ENCODE measurements at places on chromosomes 1 and 21. TPM values are rescaled to one million over a fixed set of nuclear protein-coding genes. Genes with fewer than 3 reads are reported as not detected.

DNA sequence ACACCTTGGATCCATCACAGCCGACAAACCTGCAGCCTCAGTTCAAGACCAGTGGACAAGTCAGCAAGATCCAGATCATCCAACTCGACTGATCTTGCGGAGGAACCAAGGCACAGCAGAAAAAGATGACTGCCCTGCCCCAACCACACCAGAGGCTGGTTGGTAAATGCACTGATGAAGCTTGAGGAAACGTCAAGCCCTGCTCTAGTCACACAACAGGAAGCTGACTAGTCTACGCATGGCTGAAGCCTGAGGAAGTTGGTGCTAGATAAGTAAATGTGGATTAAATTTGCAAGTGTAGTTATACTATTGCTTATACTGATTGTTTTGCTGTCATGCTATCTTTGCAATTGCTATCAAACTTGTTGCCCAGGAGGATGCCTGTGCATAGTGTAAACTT lies 89.0 kb downstream of the LIPI start:
- DNase-seq = no peak

DNA sequence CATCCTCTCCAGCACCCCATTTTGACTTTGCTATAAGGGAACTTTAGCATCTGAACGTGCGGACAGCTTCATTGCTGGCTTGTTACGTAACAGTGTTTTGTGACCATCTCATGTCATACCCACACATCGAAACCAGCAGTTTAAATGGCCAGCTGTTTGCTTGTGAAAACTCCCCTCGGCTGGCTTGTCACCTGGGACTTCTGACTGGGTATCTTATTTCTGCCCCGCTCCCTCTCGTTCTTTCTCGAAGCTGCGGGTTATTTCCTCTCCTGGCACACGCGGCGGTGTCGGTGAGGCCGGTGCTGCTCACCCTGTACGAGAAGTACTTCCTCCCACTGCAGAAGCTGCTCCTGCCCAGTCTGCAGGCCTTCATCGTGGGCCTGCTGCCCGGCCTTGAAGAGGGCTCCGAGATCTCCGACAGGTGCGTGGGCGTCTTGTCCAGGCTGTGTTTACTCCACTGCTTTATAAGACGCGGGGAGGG lies 43.5 kb downstream of the DOP1B start:
- DNase-seq = no peak

DNA sequence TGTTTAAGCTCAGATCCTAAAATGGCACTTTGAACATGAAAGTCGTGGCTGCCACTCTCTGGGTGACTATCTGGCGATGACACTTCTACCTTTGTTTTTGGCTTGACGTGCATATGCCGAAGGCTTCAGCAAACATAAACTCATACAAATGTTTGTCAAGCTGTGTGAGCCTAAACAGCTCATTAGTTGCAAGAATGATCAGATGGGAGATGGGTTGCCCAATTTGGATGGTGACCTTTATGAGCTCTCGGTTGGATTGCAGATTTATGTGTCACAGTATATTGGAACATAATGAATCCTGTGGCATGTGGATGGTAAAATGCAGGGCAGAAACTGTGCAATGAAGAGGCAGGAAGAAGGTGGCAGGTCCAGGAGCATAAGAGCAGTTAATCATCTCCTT lies 229.3 kb downstream of the DISC1 start:
- DNase-seq = no peak

DNA sequence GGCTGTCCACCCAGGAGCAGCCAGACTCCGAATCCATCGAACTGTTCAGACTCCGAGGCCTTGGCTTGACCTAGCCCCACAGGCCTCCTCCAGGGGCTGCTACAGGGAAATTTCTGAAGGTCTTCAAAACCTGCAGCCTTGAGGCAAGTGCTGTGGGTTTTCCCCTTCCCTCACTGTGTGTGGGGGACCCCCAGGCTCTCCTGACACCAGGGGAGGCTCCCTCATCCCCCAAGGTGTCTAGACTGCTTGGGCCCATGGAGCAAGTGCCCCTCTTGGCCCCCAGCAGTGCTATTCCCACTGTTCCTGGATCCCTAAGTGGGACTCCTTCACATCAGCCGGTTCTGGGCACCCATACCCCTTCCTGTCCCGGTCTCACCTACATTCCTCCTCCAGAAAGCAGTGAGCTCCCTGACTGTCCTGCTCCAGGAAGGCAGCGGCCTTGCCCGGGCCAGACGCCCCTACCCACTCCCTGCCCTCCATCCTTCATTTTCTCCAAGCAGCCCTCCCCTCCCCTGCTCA lies 814 bp downstream of the PAQR7 start:
- no peak for DNase-seq

LCE1F gene
- not detected for total RNA-seq

DNA sequence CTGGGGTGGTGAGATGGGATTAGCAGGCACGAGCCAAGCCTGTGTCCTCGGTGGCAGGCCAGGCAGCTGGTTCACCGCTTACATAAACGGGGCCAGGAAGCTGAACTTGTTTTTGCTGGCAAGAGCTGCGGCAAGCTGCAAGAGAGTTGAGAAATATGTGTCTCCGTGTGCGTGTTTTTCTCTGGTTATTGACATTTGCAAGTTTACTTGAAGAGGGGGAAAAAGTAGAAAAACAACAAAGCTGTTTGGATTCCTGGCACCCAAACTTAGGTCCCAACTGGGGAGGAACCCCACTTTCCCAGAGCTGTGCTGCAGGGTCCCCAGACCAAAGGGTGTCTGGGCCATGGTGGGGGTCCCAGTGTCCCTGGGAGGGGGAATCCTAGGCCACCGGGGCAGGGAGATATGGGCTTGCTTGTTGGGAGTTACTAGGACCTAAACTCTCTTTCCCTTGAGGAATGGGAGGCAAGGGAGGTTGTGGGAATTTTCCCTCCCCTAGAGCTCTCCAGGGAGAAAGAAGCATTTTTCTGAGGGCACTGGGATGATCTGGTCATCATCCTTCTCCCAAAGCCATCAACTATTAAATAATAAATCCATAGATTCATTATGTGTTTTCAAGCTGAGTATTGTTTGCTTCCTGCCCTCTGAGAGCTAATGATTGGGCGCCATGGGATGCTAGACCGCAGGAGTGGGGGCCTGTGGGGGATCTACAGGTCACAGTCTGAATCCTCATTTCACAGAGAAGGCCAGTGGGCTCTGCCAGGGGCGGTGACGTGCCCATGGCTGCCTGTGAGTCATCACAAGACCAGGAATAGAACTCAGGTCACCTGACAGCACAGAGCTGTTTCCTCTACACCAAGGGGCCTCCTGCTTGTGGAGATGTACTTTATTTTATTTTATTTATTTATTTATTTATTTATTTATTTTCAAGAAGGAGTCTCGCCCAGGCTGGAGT lies 14.8 kb downstream of the IL6R start:
- DNase-seq = peak; percentile 96

DNA sequence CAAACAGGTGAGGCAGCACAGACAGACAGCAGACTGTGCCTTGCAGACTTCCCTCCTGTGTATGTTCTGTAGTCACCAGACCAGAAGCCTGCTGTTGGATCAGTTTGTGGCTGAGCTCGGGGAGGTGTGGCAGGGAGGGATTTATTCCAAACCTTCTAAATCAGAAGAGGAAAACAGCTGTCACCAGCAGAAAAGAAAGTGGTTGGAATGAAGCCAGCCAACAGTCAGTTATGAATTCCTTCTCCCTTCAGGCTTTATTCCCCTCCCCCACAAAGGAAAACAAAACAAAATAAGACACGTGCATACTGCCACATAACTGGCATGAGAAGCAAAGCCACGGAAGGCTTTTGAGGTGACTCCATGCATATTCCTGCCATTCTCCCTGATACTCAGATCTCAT lies 19.0 kb upstream of the PIGV start:
- DNase-seq = no peak

LCE1D gene
- total RNA-seq = not detected

GRCh38 chr1:227959325-227959860 lies 11.7 kb upstream of the WNT9A start:
- no peak for DNase-seq

- DNase-seq = no peak
These were observed 255.0 kb downstream of the FAF1 start for GRCh38 chr1:50705041-50705440.

GABRD gene
- not detected for total RNA-seq

DNA sequence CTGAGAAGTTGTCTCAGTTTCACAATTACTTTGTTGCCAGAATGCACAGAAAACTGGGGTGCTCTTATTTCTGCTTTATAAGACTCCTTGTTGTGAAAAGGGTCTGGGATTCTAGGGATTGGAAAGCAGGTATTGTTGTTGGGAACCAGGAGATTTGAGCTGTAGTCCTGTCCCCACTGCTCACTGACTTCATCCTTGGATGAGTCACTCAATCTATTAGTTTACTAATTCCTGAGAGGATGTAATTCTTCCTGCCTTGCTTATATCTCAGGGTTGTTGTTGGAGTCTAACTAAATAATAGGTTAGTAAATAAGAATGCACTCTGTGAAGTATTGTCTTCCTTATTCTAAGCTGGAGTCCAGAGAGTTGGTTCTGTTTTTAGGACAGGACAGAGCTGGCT lies 172.5 kb upstream of the GALNT2 start:
- DNase-seq = no peak

DNA sequence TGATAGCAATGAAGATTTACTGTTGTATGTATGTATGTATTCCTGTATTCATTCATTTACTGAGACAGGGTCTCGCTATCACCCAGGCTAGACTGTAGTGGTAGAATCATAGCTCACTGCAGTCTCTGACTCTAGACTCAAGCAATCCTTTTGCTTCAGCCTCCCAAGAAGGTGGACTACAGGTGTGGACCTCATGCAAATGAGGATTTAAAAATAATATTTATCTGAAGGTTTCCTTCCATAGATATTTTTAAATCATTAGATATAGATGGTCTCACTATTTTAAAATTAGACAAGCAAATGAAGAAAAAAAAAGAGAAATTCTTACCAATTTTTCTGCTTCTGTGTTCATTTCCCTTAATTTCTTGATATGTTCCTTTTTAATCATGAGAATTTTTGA lies 27.0 kb downstream of the MIXL1 start:
- DNase-seq = no peak

DNA sequence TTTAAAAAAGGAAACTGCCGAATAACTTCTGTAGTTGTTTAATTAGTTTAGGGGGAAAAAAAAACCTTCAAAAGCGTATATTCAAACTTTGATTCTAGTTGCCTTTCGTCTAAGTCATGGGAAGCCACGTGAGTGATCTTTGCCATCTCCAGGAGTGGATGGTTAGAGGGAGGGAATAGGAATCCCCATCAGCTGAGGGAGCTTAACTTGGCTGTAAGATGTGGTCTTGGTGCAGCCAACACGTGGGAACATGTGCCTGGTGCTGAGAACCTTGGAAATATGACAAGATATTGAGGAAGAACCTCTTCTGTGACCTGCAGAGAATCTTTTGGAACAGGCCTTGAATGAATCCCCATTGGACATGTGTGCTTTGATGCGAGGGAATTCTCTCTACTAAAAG lies 1.7 kb downstream of the BACE2 start:
- DNase-seq = no peak

GJA4 gene
- 190 TPM for total RNA-seq

DNA sequence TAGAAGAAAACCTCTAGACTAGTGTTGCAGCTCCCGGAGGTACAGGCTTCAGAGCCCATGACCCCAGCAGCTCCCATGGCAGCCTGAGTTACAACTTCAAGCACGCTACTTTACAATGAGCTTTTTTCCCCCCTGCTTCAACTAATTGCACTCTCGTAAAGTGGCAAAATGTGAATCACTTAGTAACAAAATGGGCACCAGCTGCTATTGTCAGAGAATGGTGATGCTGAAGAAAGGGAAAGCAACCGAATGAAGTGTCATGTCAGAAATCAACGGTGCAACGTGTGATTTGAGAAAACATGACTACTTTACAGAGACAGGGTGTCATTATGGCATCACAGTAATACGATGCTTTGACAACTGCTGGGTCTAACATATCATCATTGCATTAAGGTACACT lies 40.5 kb downstream of the ESRRG start:
- DNase-seq = no peak

DNA sequence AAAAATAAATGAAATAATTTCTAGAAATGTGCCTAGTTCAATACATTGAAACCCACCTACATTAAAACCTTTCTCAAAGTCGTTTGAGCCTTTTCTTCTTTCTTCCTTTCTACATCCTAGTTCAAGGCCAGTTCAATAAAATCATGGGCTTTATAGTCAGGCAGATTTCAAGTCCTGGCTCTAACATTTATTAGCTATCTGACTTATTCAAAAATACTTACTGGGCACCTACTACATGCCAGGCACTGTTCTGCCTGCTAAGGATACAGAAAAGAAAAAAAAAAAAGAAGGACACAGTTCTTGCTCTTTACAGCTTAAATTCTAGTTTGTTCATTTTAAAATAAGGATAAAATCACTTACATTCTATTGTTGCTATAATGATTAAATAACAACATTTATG lies 134.2 kb upstream of the FGGY start:
- DNase-seq = no peak

- DNase-seq = no peak
These were observed 4.4 kb downstream of the ST3GAL3 start for GRCh38 chr1:43711524-43712386.

DNA sequence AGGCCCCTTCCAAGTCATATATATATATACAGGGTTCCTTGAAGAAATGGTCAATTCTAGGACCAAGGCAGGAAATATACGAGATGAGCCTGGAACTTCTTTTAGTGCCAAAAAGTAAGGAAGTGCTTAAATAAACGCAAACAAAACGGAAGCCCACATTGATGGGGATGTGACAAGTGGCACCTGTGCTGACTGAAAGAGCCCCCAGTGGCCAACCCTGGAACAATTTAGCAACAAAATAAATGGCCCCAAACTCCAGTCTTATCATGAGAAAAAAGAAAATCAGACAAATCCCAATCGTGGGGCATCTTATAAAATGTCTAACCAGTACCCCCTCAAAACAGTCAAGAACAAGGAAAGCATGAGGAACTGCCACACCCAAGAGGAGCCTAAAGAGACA lies 17.7 kb downstream of the PLA2G5 start:
- no peak for DNase-seq

DIO1 gene
- total RNA-seq = not detected

GRCh38 chr1:111602974-111603373 lies 16.6 kb upstream of the RAP1A start:
- DNase-seq = no peak

GRCh38 chr1:39063191-39063590 lies 37.0 kb downstream of the NDUFS5 start:
- no peak for DNase-seq

C1orf116 gene
- not detected for total RNA-seq

Data from ascending aorta (tissue), 2 donors.